Lung (tissue), 17 donors: ENCODE measurements at places on chromosomes 6 and 20. TPM values are rescaled to one million over a fixed set of nuclear protein-coding genes. Genes with fewer than 3 reads are reported as not detected.
A peak's percentile ranks its signal among the peaks of the same experiment; 100 is the strongest.

GRCh38 chr6:52326540-52327364 is 35.2 kb upstream of the PAQR8 start:
- DNase-seq: no peak

DNA sequence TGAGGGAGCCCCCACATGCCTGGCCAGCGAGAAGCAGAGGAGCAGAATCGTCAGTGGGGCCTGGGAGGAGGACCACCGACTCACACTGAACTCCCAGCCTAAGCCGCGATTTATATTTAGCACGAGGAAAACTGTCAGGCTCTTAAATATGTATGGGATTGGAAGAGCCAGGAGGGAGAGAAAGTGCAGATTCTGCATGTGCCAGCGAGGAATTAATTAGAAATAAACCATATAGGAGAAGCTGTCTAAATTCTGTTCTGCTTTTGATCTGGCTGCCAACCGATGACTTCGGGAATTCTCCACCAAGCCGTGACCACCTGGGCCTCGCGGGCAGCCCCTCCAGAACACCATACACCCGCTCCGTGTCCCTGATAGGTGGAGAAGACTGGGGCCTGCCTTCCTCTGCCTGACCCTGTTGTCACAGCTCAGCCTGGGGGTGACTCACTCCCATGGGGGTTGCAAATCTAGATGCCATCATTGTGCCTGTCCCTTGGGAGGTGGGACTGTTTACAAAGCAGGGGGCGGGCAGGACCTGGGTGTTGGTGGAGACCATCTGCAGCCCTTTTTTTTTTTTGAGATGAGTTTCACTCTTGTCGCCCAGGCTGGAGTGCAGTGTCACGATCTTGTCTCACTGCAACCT is 91.1 kb upstream of the PMEPA1 start:
- no peak for DNase-seq

- DNase-seq: no peak
These were observed 47.3 kb upstream of the DYNLRB1 start for GRCh38 chr20:34468951-34469350.

DNA sequence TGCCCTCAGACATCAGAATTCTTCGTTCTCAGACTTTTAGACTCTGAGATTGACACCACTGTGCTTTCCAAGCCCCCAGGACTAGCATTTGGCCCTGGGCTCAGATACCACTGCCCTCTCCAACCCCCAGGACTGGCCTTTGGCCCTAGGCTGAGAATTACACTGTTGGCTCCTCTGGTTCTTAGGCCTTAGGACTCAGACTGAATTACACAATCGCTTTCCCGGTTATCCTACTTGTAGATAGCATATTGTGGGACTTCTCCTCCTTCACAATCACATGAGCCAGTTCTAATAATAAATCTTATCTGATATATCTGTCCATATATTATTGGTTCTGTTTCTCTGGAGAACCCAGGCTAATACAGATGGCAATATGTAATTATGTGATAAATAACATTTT is 1725.5 kb downstream of the GRIK2 start:
- no peak for DNase-seq

GRCh38 chr6:146791930-146792329 is 193.2 kb downstream of the ADGB start:
- no peak for DNase-seq

GRCh38 chr6:117574198-117574597 is 28.1 kb downstream of the GOPC start:
- DNase-seq: no peak

- DNase-seq: no peak
These were observed 210.9 kb downstream of the TFAP2B start for GRCh38 chr6:51029561-51029960.

- DNase-seq: no peak
These were observed 7.4 kb downstream of the HLA-F start for GRCh38 chr6:29730575-29731126.

DNA sequence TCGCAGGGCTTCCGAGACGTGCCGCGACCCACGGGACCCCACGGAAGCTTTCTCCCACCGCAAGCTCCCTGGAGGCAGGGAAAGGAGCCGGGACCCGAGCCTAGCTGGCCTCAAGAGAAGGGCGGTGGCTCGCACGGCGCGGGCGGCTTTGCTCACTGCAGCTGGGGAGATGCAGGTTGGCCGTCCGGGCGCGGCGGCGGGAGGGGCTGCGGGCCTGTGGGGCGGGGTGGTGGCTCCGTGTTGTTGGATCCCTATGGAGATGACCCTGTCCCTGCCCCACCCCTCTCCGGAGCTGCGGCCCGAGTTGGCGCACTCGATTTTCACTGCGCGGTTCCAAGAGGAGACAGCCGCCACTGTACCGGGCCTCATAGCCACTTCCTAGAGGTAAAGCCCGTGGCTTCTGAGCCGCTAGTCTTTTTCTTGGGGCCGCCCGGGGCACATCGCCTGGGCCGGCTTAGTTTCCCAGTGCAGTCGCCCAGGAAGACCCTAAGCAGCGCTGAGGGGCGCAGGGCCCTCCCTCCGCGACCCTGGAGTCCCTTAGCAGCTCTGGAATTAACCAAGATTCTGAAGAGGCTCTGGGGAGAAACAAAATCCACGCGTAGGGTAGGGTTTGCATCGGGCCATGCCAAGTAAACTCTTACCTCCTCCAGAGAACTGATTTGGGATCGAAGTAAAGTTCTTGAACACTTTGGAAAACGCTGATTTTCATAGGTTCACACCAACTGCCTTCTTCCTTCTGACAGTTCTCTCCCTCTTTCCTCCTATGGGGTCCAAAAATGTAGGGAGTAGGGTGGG is at the start of gene ECT2L:
TSS of gene ECT2L (plus strand) at position 279 of the 795 bp plus-strand sequence. CDS start 17,188 bp downstream, outside the sequence.
- DNase-seq: peak; percentile 84

GRCh38 chr6:97304701-97305100 is 21.7 kb upstream of the MMS22L start:
- no peak for DNase-seq

GRCh38 chr20:45629496-45630100 is at the start of gene WFDC10A:
Gene WFDC10A (plus strand): TSS chr20:45629739. CDS start chr20:45629814, 75 bp downstream.
- DNase-seq: peak; percentile 40

DNA sequence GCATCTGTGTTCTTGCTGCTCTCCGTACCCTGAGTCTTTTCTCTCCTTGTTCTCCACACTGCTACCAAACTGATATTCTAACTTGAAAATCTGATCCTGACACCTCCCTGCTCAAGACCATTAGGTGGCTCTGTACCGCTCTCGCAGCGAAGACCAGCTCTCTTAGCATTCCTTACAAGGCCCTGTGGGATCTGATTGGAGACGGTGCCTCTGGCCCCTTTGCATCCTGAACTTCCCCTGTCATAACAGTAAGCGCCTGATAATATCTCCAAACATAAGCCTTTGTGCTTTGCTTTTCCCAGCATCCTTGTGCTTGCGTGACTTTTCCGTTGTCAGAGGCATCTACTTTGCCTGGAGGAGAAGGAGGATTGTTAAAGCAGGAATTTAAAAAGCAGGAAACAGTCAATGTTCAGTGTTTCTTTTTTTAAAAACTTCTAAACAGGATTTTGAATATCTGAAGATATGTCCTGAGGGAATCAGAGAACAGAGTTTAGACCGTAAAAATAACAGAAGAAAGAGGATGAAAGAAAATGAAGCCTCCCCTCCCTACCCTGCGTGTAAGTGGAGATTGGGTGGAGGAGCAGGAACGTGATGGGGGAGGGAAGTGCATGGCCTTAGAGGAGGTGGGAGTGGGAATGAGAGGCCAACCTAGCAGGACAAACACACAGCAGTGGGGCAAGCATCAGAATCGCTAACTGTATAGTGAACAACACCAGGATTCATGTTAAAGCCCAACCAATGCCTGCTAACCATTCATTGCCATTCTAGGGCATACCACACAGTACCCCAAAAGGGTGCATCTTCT is 89.2 kb upstream of the STMND1 start:
- peak; percentile 66 for DNase-seq

GRCh38 chr6:116371120-116371917 is 572 bp downstream of the DSE start:
- DNase-seq: peak; percentile 90

DNA sequence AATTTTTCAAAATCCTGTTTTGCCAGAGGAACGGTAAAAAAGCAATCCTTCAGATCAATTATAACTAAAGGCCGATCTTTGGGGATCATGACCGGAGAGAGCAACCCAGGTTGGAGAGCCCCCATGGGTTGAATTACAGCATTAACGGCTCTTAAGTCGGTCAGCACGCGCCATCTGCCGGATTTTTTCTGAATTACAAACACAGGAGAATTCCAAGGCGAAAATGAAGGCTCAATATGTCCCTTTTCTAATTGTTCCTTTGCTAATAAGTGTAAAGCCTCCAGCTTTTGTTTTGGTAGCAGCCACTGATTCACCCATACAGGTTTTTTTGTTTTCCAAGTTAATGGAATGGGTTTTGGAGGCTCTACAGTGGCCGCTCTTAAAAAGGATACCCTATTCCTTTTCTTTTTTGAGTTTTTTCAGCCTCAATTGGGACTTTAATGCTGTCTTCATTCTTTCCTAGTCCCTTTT is 16.9 kb upstream of the PTCRA start:
- DNase-seq: peak; percentile 81

DNA sequence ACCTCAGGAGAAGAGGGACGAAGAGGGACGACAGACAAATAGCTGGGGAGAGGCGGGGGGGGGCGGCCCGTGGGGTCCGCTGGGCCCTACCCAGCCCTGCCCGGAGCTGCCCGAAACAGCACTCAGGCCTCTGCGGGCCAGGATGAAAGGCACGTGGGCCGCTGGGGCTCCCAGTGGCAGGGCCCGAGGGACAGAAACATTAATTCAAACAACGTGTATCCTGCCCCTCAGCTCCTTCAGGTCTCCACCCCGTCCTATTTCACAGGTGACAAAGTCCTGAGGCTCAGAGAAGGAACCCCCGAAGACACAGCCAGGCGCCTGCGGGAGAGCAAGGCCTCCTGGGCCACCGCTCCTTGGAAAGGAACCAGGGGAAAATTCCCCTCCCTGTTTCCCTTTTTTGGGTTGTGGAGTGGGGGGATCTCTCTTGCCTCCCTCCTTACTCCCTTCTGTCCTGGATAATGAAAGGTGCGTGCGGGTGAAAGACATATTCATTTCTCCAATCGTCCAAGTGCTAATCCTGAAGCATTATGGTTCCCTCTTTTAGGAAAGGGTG is 93.3 kb downstream of the RNASET2 start:
- no peak for DNase-seq

GRCh38 chr6:127966616-127967015 is 65.8 kb upstream of the THEMIS start:
- no peak for DNase-seq

GRCh38 chr6:35725081-35725708 is 11.6 kb upstream of the ARMC12 start:
- no peak for DNase-seq

DNA sequence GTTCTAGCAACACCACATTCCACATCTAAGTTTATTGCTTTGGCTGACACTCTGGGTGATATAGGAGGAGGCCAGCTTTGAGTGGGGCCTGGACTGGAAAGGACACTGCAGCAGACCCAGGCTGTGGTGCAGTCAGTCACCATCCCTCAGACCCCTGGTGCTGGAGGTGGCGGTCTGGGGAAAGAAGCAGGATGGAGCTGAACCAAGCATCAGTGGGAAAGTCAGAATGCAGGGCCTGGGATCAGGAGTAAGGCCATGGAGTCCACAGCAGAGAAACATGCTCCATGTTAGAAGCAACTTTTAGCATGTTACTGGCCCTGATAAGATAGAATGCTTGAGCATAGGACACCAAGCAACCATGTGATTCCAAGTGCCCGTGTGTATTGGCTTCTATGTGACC is 5.9 kb downstream of the HLA-A start:
- no peak for DNase-seq

DNA sequence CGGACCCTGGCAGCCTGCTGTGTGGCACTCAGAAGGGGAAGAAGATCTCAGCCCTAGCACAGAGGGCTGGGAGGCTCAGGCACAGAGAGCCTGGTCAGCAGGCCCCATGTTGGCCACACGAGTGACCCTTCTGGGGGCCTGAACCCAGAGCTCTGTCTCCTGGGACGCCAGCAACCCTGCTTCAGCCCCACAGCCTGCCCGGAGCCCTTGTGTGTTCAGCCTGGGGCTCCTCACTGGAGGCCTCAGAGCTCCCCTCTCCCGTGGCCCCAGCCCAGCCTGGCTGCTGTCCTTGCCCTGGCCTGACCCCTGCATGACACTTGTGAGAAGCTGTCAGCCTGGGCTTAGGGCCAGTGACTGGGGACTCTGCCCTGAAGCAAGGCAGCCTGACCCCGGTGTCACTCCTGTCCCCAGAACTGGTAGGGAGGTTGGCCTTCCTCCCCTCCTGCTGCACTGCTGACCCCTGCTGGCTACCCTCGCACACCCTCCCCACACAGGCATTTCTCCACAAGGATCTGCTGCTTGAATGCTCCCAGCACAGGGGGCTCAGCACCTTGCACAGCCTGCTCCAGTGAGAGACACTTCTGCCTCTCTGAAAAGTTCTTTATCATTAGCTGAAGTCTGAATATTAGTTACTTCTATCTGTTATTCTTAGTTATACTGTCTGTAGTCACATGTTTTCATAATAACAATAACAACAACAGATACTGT is 15.4 kb upstream of the IP6K3 start:
- DNase-seq: peak; percentile 77

GRCh38 chr6:8279041-8279805 is 156.1 kb downstream of the SLC35B3 start:
- DNase-seq: no peak

DNA sequence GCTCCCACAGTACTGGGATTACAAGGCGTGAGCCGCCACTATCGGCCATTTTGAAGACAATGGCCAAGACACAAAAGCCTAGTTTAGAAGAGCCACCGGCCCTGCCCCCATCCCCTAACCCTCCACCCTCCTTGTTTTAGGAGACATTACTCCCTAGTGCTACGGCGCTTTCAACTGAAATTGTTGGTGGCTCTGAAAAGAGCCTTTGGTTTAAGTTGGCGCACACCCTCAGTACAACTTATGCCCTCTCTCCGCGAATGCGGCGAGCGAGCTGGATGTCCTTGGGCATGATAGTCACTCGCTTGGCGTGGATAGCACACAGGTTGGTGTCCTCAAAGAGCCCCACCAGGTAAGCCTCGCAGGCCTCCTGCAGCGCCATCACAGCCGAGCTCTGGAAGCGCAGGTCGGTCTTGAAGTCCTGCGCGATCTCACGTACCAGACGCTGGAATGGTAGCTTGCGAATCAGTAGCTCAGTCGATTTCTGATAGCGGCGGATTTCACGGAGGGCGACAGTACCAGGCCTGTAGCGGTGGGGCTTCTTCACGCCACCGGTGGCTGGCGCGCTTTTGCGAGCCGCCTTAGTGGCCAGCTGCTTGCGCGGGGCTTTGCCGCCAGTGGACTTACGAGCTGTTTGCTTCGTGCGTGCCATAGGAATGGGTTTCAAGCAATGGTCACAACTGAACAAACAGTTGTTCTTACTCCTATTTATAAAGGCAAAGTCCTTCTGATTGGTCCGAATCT is 114.9 kb upstream of the BTN3A2 start:
- peak; percentile 94 for DNase-seq

- peak; percentile 70 for DNase-seq
These were observed 414.8 kb upstream of the CDH4 start for GRCh38 chr20:60837173-60837770.

Gene SIRPD
- polyA plus RNA-seq: 1.9 TPM

Gene MAS1
- 0.02 TPM for polyA plus RNA-seq

Gene SIRPB1
- polyA plus RNA-seq: 25.2 TPM

Gene OLIG3
- not detected for polyA plus RNA-seq

Gene RGS17
- polyA plus RNA-seq: 0.18 TPM

Gene SMOC2
- 6.4 TPM for polyA plus RNA-seq

Gene HLA-DRA
- 1,160 TPM for polyA plus RNA-seq

Gene ETV7
- 6.6 TPM for polyA plus RNA-seq

Gene ENPP4
- polyA plus RNA-seq: 6.8 TPM

Gene CD40
- 28.7 TPM for polyA plus RNA-seq

Gene LRRC73
- polyA plus RNA-seq: 1.8 TPM

Gene TTK
- 0.69 TPM for polyA plus RNA-seq

Gene WFDC2
- polyA plus RNA-seq: 1,020 TPM

Gene DLK2
- 1.1 TPM for polyA plus RNA-seq

Gene ME1
- 10.8 TPM for polyA plus RNA-seq
